NT2/D1 (cell line): ENCODE measurements at places on chromosomes 5 and 9.

- DNase-seq: no peak
These were observed 11.4 kb upstream of the MACIR start for GRCh38 chr5:103247118-103247517.

DNA sequence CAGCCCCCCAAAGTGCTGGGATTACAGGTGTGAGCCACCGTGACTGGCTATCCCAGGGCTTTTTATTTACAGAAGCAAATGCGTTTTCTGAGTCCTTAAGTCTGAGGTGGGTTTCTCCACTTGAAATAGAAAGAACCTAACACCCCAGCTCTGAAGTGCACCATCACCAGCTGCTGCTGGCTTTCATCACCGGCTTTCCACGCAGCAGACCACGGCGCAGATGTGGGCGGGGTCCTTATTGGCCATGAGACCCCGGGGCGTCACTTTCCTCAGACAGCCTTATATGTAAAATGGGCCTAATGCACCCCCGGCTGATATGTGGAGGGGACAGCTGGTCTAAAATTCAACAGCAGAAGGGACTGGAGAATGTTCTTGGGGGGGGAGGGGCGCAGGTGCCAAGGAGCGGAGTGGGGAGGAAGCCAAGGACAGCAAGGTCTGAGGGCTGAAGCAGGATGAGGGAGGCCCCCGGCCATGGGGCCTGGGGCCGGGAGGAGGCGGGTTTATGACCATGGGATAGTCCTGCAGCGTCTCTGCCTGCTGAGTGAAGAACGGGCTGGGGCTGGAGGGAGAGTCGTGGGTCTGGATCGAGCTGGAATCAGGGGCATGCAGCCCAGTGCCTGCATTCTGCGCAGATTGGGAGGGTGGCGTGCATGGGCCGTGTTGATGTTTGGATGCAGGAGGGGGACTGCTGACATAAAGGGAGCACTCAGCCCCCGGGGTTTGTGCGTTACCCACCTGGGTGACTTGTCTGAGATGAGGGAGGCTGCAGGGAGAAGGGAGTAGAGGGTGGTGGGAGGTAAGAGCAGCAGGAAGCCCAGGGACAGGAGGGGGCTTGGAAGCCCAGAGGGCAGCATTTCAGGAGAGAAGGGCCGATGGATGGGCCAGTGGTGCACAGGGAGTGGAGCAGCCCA, 30.2 kb downstream of the RASGEF1C start:
- no peak for DNase-seq

DNA sequence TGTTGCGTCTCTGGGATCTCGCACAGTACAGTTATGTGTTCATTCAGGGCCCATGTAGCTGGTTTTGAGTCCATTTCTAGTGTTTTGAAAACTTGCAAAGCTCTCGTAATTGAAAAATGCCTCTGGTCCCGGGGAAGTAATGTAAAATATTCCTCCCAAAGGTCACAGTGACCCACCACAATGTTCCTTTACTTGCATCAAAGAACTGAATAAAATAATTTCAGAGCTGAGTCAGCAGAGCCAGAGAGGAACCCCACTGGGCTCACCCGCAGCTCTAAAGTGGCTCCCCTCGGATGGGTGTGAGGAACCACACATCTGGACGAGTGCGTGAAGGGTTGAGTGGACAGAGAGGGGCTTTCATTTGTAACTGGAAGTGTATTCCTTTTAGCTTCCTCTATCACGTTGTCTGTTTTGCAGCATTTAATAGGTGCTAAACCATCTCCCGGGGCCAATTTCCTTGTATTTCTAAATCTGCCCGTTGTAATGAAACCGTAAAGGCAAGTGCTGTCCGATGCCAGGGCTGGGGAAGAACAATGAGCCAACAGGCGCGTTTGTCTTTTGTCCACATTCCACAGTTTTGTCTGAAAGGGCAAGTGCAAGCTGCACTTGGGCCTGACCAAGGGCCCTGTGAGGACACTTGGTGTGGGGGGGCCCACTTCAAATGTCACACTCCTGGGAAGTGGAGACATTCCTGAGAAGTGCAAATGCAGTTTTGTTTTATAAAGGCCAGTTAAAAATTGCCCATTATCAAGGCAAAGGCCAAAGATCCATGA, 29.9 kb downstream of the COL5A1 start:
- no peak for DNase-seq

DNA sequence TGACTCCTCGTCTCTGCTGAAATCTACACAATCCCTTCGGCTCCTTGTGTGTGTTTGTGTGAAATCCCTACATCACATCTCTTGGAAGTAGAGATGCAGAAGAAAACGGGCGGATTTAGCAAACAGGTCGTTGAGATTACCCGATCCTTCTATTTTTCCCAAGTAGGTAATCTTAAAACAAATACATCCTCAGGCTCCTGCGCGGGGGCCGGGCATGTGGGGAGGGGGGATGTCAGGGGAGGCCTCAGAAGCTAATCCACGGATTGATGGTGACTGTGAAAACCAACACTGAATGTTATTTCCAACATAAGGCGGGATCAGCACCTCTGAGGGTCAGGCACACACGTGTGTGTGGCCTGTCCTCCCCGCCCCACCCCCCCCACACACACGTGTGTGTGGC, 137.8 kb downstream of the ROR2 start:
- no peak for DNase-seq
